ENCODE measurements at places on chromosomes 3 and 15. TPM values are rescaled to one million over a fixed set of nuclear protein-coding genes. Genes with fewer than 3 reads are reported as not detected.

The GOLGA6B gene
- not detected for polyA plus RNA-seq

The ANKUB1 gene
- not detected for polyA plus RNA-seq

The UBE2Q2 gene
- polyA plus RNA-seq: 16.9 TPM

The IQCF5 gene
- polyA plus RNA-seq: not detected

The GP9 gene
- polyA plus RNA-seq: not detected

The ABTB1 gene
- polyA plus RNA-seq: 78.4 TPM

The AMT gene
- 4.7 TPM for polyA plus RNA-seq

The CPN2 gene
- 0.27 TPM for polyA plus RNA-seq

The SHC4 gene
- 0.15 TPM for polyA plus RNA-seq

The MUC4 gene
- polyA plus RNA-seq: 0.13 TPM

The DISP2 gene
- 0.56 TPM for polyA plus RNA-seq
